ENCODE measurements at places on chromosomes 12 and 14. TPM values are rescaled to one million over a fixed set of nuclear protein-coding genes. Genes with fewer than 3 reads are reported as not detected.

The SIX4 gene
- total RNA-seq: 0.17 TPM

The E2F7 gene
- total RNA-seq: 15.0 TPM

The CLEC4D gene
- not detected for total RNA-seq

The SLC16A7 gene
- total RNA-seq: 39.7 TPM

The GPRC5A gene
- total RNA-seq: not detected

The HOTAIR gene
- not detected for total RNA-seq

The NGB gene
- total RNA-seq: not detected

The BEGAIN gene
- total RNA-seq: 1.5 TPM

The BRI3BP gene
- total RNA-seq: 17.2 TPM

The TAS2R7 gene
- total RNA-seq: not detected

The PIP4K2C gene
- 21.6 TPM for total RNA-seq

The KRT74 gene
- not detected for total RNA-seq

The PPP2R5E gene
- total RNA-seq: 46.5 TPM

The OAS1 gene
- total RNA-seq: 138 TPM

The ZBTB42 gene
- 6.9 TPM for total RNA-seq

The CBLN3 gene
- total RNA-seq: 3.2 TPM

The PAPLN gene
- 1.0 TPM for total RNA-seq

The KSR2 gene
- total RNA-seq: not detected

The GALC gene
- total RNA-seq: 24.7 TPM

Measured in activated naive CD8-positive, alpha-beta T cell treated with anti-CD3 and anti-CD28 coated beads, Interleukin-2, amount 10 ng/mL, durations not matched to agents 7 days and 5 days (primary cell).